ENCODE measurements at places on chromosomes 11 and 22.

DNA sequence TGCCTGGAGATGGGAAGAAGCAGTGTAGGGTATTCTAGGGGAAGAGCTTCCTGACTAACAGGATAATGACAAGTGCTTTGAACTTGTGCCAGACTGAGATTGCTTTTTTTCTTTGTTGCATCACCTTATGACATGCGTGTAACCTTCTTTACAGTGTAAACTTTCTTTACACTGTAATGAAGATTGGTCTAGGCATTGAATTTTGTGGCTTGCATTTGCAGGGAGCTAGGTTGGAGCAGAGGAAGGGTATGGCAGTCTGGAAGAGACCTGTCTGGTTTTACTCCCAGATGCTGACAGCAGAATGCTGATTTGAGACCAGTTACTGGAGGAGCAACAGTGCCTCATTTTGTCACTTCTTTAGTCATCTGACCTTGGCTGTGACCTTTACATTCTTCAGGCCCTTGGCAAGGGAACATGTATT is 5.6 kb downstream of the DDB2 start:
- no peak for DNase-seq

DNA sequence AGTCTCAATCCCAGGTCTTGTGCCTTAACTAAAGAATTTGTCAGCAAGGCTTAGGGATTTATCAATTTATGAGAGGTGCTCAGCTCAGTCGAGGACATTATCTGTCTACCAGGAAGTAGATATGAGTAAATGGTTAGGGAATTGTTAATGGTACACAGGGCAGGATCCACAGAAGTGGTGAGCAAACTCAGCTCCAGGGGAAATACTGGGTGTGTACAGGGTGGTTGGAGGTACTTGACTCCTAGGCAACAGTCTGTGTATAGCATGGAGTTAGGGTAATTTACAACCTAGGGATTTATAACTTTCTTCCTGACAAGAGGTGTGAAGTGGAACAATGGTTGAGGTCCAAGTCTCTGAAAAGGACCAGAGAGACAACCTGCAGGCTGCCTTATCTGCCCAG is 123.4 kb upstream of the OR9Q1 start:
- DNase-seq = peak; percentile 8

GRCh38 chr11:82864268-82864667 is 36.0 kb downstream of the PRCP start:
- peak; percentile 75 for DNase-seq

DNA sequence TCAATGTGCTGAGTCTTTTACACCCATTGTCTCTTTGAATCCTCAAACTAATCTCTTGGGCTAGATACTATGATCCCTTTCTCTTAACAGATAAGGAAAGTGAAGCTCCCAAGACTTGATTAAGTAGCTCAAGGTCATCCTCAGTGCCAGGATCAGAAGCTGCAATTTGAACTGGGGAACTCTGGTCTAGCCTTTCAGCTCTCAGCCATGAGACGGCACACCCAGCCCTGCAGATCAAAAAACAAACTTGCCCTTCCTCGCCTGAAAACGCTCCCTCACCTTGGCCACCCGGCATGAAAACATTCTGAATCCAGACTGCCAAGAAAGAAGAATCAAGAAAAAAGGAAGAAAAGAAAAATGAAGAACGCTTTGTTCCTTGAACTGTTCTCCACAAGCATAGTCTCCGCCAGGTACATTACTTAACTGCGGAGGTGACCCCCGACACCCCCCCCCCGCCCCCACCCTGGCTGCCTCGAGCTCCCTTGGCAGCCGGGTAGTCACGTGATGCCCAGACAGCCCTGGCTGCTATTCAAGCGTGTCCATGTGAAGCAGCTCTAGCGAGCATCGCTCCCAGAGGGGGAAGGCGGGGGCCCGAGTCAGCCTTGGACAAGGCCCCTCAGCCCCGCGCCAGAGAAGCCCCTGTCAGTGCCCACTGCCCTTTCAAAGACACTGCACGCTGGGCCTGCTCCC is 451.2 kb downstream of the MIAT start:
- DNase-seq = no peak

DNA sequence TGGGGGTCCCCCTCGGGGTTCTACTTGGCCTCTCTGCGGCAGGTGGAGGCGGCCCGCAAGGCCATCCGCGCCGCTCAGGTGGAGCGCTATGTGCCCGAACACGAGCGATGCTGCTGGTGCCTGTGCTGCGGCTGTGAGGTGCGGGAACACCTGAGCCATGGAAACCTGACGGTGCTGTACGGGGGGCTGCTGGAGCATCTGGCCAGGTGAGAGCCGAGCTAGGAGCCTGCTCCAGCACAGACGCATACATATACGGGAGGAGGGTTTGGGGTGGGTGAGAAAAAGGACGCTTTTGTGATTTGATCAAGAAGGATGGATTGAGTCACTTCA is 415 bp downstream of the CENATAC start:
- DNase-seq = no peak

GRCh38 chr11:128871168-128871610 is 4.1 kb upstream of the KCNJ1 start:
- peak; percentile 21 for DNase-seq

- no peak for DNase-seq
Observed at GRCh38 chr11:117062498-117062897, 35.7 kb downstream of the SIK3 start.

DNA sequence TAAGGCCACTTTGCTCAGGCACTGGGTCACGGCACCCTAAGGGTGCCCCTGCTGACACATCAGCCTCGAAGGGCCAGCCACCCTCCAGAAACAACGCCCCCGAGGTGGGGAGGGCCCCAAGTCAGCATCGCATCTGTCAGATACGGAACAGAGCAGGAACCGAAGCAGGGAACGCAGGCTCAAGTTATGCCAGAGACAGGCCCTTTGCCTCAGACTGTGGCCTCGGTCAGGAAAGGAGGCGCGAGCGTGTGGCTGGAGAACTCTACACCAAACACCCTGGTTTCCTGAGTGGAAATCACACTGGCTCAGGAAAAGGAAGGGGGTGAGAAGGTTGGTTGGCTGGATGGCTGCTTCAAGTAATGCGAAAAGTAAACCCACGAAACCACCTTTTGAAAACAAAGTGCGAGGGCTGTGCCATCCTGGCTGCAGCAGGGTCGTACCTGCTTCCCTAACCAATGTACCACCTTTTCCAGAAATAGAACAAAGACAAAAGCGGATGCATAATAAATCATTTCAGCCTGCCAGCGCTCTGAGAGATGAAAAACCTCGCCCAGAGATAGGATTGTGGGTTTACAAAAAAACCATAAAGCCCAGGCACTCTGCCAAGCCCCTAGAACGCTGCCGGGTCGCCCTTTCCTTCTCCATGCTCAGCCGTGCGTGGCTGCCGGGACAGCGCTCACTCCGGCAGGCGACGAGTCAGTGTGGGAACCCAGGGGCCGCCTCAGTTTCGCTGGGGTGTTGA is 38.6 kb downstream of the TRMU start:
- no peak for DNase-seq

DNA sequence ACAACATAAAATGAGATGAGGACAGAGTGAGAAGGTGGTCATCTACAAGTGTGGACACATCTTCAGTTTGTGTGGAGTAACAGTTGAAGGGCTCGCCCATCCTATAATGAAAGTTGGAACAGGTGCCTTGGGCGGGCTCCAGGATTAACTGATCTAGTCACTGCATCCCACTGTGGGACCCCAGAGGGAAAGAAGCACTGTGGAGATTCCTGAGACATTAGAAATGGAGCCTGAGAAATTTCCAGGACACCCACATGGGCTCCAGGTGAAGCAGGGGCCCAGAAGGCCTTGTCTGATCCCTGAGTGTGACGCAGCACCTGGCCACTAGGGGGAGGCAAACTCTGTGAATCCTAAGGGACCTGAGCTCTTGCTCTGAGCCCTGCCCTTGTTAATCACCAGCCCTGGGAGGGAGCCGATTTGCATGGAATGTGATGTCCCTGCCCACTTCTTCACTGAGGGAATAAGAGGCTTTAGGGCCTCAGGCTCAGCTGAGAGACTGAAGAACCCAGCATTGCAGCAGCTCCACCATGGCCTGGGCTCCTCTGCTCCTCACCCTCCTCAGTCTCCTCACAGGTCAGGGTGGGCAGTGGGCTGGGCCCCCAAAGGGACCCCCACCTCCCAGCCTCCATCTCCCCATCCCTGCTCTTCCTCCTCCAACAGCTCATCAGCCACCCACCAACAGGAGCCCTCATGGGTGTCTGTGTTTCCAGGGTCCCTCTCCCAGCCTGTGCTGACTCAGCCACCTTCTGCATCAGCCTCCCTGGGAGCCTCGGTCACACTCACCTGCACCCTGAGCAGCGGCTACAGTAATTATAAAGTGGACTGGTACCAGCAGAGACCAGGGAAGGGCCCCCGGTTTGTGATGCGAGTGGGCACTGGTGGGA is 98.4 kb downstream of the VPREB1 start:
- peak; percentile 59 for DNase-seq

DNA sequence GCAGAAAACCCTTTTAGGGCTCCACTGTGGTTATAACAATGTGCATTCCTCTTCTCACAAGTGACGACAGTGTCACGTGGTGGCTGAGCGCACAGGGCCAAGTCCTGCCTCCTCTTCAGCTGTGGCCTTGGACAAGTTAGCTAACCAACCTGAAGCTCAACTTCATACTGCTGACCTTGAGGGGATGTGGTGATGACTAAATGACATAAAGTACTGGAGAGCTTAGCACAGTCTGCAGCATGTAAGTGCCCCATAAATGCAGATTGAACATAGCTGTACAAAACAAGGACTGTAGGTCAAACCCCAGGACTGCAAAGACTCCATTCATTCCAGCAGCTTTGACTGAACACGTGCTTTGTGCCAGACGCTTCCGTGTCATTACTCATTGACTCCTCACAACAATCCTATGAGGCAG is 20.1 kb upstream of the MRGPRX2 start:
- no peak for DNase-seq

- peak; percentile 25 for DNase-seq
Observed at GRCh38 chr22:20437613-20438426, at the start of gene SCARF2. SCARF2 (minus strand) TSS chr22:20437825; CDS start chr22:20437754, 71 bp downstream.

DNA sequence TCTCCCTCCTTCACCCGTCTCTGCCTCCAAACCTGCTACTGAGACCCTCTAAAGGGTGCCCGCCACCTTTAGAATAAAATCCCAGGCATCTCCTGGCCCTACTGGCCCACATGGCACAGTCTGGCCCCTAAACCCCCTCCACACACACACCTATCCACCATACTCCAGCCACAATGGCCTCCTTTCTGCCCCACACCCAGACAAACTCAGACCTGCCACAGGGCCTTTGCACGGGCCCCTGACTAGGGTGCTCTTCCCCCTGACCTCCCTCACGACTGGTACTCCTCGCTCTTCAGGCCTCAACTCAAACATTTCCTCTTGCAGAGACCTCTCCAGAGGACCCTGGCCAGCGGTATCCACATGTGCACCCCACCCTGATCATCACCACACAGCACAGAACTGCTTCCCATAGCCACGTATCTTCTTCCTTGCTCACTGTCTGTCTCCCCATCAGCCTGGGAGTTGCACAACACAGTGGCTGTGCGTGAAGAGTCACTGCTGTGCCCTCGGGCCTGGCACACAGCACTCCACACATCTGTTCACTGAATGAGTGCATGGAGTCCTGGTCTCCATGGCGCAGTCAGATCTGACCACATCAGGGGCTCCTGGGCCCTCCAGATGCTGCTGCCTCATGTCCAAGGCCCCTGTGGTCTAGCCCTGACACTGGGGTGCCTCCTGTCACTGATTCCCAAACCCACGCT is 66.2 kb upstream of the TCF20 start:
- no peak for DNase-seq

GRCh38 chr11:11980200-11980599 is 28.2 kb downstream of the DKK3 start:
- no peak for DNase-seq

- DNase-seq = no peak
Observed at GRCh38 chr22:25447067-25447685, 117.3 kb upstream of the GRK3 start.

GRCh38 chr11:22860241-22860640 is at the start of gene CCDC179:
CCDC179 (minus strand) TSS chr11:22860474; CDS start chr11:22860421, 53 bp downstream.
- DNase-seq = no peak

- DNase-seq = peak; percentile 21
Observed at GRCh38 chr22:41198027-41198580, 7.0 kb upstream of the L3MBTL2 start.

- DNase-seq = no peak
Observed at GRCh38 chr11:75152651-75153427, 1.9 kb downstream of the SLCO2B1 start.

- DNase-seq = no peak
Observed at GRCh38 chr11:15889363-15890030, 466.8 kb downstream of the SOX6 start.

DNA sequence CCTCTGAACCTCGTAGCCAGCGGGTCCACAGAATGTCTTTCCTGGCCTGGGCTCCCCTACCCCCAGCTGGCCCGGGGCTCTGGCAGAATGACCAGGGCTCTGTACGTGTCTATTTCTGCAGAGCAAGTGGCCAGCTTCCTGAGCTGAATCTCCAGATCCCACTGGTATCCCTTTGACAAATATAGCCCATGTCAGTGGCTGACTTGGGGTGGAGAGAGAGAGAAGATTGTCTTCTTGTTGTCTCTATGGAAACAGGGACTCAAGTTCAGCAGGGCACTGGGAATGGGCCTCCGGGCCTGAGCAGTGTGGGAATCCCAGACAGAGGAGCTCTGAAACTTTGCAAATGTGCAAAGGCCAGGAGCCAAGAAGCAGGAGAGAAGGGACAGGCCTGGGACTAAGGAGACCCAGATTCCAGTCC is 33.9 kb downstream of the ANO1 start:
- DNase-seq = peak; percentile 52

DNA sequence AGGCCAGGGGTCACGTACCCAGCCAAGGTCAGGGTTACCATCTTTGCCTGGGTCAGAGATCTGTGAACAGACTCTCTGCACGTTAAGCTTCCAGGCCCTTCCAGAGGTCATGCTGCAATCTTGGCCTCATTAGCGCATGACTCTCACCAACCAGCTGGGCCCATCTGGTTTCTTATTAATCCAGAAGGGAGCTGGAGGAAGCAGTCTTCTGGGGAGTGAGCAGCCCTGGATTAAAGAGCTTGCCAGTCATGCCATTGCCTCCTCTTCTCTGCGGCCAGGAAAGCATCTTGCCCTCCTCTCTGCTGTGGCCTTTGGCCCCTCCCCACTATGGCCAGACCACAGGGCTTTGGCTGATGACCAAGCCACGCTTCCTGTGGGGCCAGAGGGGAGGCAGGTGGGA is 57.4 kb downstream of the CHST1 start:
- DNase-seq = no peak

- no peak for DNase-seq
Observed at GRCh38 chr11:123302751-123303195, 107.7 kb upstream of the CLMP start.
